Astrocyte of the hippocampus (primary cell): ENCODE measurements at places on chromosomes 7 and 10.

DNA sequence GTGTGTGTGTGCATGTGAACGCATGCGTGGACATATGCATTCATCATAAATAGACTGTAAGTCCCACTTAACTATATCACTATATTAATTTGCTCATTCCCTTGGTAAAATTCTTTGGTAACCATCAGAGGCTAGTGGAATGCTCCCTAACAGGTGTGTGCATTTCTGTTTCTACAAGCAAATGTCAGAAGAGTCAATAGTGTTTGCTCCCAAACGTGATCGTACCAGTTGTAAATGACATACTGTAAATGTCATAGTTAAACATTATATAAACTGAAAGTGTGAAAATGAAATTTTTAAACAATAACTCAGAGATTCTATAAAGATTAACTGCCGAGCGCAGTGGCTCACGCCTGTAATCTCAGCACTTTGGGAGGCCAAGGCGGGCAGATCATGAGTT lies 94.6 kb downstream of the ANLN start:
- DNase-seq = no peak

- DNase-seq = peak; percentile 64
Observed at GRCh38 chr10:102231357-102232318, 5.5 kb downstream of the ELOVL3 start.

DNA sequence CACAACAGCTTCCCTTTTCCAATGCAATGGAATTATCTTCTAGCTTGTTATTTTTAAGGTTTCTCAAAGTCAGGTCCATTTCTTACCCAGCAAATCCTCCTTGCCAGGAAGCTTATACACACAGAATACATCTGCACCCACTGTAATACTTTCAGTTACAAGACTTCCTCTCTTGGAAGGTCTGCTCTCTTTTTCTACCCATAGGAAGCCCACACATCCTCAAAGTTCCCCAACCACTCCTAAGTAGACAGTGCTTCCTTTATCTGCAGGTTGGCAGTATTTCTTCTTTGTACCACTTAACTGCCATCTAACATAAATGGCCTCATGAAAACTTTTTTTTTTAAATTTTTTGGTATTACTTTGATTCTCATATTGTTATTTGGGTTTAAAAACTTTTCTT lies 155.6 kb downstream of the TAX1BP1 start:
- DNase-seq = no peak

DNA sequence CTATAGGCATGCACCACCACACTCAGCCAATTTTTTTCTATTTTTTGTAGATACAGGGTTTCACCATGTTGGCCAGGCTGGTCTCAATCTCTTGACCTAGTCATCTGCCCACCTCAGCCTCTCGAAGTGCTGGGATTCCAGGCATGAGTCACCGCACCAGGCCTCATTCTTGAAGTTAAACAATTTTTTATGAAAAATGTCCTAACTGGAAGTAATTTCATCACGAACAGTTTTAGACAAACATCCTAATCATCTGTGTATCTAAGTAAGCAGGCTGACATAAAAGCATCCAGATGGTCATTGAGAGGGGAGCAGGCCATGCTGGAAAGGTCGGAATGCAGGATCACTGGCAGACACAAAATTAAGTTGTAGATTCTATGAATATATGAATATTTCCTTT lies 269.1 kb downstream of the ZMYND11 start:
- peak; percentile 34 for DNase-seq

DNA sequence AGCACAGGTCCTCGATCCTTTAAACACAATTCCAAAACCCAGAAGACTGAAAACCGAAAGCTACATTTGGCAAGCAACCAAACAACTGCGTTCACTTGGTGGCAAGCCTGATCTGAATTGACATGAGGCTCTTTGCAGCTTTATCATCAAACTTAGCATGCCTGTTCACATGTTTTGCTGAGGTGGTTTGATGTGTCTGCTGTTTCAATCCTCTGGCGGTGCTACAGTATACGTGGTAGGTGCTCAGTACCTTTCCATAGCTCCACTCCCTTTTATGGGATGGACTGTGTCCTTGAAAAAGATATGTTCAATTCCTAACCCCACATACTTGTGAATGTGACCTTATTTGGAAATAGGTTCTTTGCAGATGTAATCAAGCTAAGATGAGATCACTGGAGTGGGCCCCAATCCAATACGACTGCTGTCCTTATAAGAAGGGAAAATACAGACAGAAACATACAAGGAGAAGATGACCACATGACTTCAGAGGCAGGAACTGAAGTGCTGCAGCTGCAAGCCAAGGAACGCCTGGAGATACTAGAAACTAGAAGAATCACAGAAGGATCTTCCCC lies 33.4 kb downstream of the CCDC6 start:
- peak; percentile 88 for DNase-seq

DNA sequence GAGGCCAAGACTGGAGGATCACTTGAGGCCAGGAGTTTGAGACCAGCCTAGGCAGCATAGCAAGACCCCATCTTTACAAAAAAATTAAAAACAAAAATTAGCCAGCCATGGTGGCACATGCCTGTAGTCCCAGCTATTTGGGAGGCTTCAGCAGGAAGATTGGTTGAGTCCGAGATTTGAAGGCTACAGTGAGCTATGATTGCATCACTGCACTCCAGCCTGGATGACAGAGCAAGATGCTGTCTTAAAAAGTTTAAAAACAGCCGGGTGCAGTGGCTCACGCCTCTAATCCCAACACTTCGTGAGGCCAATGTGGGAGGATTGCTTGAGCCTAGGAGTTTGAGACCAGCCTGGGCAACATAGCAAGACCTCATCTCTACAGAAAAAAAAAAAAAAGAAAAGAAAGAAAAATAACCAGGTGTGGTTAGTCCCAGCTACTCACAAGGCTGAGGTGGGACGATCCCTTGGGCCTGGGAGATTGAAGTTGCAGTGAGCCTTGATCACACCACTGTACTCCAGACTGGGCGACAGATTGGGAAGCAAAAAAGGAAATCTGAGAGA lies 44.7 kb downstream of the ZAN start:
- no peak for DNase-seq

DNA sequence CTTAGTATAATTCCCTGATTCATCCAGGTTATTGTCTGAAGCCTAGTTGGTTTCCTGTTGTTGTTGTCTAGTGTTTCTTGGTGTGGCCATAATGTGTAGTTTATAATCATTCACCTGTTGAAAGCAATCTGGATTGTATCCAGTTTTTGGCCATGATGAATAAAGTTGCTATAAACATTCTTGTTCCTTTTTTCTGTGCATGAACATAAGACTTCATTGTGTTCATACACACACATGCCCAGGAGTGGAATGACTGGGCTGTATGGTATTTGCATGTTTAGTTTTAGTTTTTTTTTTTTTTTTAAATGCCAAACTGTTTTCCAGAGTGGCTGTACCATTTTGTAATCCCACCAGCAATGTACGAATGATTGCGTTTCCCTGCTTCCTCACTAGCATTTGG lies 349.8 kb downstream of the SDK1 start:
- DNase-seq = peak; percentile 8

GRCh38 chr10:113226831-113227445 lies 276.9 kb downstream of the TCF7L2 start:
- DNase-seq = no peak

GRCh38 chr7:22765609-22766008 lies 38.6 kb downstream of the IL6 start:
- no peak for DNase-seq

- DNase-seq = peak; percentile 26
Observed at GRCh38 chr10:110947061-110947595, 27.7 kb downstream of the SHOC2 start.

GRCh38 chr10:77348751-77349150 lies 288.9 kb downstream of the KCNMA1 start:
- DNase-seq = peak; percentile 54

DNA sequence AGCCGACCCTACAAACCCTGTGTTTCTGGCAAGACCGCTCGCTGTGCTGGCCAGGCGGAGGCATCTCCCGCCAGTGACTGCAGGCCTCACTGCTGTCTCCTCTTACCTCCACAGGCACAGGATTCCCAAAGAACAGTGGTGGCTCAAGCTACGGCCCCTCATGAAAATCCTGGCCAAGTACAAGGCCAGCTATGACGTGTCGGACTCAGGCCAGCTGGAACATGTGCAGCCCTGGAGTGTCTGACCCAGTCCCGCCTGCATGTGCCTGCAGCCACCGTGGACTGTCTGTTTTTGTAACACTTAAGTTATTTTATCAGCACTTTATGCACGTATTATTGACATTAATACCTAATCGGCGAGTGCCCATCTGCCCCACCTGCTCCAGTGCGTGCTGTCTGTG lies 36.2 kb downstream of the PITRM1 start:
- no peak for DNase-seq

DNA sequence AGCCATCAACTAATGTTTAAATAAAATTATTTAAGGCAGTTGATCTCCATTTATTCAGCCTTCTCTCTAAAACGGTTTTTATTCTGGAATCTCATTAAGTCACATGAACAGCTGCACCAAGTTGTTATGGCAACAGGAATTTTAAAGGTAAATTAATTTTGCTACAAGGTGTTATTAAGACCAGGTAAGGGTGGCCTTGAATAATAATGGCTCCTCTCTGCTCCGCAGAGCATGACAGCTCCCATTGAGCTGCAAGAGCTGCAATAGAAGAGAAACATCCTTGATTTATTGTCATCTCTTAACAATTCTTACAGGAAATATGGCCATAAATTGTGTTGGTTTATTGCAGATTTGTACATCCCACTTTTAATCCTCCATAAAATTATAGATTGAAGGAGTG lies 165.8 kb downstream of the KLF6 start:
- no peak for DNase-seq

GRCh38 chr7:158315881-158316280 lies 271.7 kb downstream of the PTPRN2 start:
- DNase-seq = no peak

GRCh38 chr10:74156919-74157289 lies 5.9 kb downstream of the ADK start:
- peak; percentile 49 for DNase-seq

DNA sequence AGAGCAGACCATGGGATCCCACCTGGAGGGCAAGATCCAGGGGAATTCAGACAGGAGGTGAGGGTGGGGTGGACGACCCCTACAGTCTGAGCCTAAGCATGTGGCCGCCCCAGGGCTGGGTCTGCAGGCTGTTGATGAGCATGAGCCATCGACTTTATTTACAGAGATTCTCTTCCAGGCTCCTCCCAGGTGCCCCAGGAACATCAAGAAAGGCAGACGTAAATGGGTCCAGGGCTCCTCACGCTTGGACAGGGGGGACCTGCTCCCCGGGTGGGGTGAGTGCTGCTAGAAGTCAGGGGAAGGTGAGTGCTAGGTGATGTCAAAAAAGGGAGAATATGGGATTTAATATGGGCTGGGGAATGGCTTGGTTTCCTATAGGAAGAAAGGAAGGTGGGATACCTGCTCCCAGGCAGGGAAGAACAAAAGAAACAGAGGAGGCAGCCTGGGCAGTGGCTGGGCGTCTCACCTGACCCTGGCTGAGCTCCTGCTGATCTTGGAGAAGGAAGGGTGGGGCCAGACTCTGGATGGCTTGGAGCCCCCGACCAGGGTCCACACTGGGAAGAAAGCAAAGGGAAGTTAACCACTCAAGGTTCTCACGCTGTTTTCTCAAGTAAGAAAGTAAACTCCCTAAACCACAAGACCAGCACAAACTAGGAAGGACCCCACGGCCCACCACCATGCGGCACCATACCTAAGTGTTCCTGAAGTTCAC lies 162.1 kb upstream of the SHH start:
- DNase-seq = no peak

GRCh38 chr10:111335826-111336225 lies 259.0 kb downstream of the ADRA2A start:
- DNase-seq = no peak

GRCh38 chr7:133313575-133313974 lies 60.7 kb downstream of the EXOC4 start:
- no peak for DNase-seq

DNA sequence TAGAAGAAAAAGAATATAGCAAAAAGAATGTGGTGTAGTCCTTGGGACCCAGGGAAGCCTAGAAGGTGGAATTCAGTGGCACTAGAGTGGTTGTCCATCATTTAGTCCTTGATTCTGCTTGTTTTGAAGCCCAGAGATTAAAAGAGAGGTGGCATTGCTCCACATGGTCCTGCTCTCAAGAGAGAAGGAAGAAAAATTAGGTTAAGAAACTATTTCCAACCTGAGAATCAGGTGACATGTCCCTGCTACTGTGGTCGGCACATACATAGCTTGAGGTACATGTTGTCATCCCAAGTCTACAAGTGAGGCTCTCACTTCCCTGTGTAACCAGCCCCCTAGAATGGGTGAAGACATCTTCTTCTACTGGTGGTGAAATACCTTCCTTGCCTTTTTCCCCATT lies at the start of gene OR9A2:
TSS of gene OR9A2 (minus strand) at position 101 of the 400 bp plus-strand sequence. CDS start at position 101, 0 bp downstream.
- DNase-seq = no peak

DNA sequence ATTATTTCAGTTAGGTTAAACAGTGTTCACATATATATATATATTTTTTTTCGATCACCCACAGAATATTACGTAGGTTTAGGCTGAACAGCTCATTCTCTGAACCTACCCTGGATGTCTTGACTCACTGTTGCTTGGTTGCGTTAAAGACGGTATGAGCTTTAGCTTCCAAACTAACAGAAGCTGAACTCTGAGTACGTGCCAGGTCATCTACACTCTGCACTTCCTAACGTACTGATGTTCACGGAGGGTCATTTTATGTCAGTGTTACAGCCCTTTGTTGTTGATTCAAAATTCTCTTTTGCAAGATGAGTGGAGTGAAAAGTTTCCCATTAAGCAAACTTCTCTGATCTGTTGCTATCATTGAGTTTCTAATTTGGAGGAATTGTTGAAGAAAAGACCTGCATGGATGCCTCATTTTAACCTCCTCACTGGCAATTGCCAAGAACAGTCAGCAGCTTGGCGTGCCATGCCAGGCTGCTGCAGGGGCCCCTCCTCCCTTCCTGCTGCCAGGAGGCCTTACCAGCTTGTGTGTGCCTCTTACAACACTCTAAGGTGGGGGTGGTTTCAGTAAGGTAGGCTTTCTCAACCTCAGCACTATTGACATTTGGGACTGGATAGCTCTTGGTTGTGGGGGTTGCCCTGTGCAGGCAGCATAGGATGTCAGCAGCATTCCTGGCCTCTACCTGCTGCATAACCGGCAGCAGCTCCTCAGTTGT lies 44.3 kb downstream of the INSYN2A start:
- peak; percentile 55 for DNase-seq

DNA sequence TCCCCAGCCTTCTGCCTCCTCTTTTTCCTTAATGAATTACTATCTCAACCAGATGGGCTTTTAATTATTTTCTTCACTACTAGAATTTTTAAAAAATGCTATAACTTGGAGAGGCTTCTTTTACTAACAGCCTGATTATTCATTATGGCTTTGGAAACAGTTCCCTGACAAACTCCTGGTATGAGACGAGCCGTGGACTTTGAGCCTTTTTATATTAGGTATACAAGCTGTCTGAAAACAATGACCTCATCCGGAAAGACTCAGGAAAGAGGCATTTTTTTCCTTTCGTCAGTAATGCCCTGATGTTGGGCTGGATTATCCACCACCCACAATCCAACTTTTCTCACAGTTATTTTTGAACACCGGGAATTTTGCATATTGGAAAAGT lies 26.7 kb upstream of the ABLIM1 start:
- peak; percentile 83 for DNase-seq

GRCh38 chr7:149293946-149294633 lies 32.1 kb downstream of the ZNF783 start:
- DNase-seq = no peak
